ENCODE measurements at places on chromosomes 11 and 22. TPM values are rescaled to one million over a fixed set of nuclear protein-coding genes. Genes with fewer than 3 reads are reported as not detected.

Gene APOA5
- not detected for total RNA-seq

Gene SCGB1D2
- not detected for total RNA-seq

Gene MMP12
- not detected for total RNA-seq

Gene STX3
- 45.5 TPM for total RNA-seq

Gene CHADL
- 2.1 TPM for total RNA-seq

Gene LRP4
- total RNA-seq = 3.8 TPM

Gene KLHL35
- total RNA-seq = 1.2 TPM

Gene MRGPRE
- not detected for total RNA-seq

Gene CHRM1
- not detected for total RNA-seq

Gene RASL10A
- 1.9 TPM for total RNA-seq

Gene ZBTB16
- 19.5 TPM for total RNA-seq

Gene ABCG4
- total RNA-seq = 1.7 TPM

Gene CDKN1C
- total RNA-seq = 9.0 TPM

Gene OR51I1
- not detected for total RNA-seq

Gene VSTM5
- not detected for total RNA-seq

Gene MCAM
- total RNA-seq = 1,012 TPM

Gene OR5A1
- not detected for total RNA-seq

Gene SERHL2
- 0.76 TPM for total RNA-seq

Gene AQP11
- 0.22 TPM for total RNA-seq

Gene SLC5A4
- total RNA-seq = 1.6 TPM

Gene MS4A6E
- total RNA-seq = not detected

Gene PRR33
- not detected for total RNA-seq

Gene KRTAP5-9
- total RNA-seq = 0.30 TPM

Gene PRAME
- not detected for total RNA-seq

Gene MICALL1
- total RNA-seq = 65.2 TPM

Gene LRRC74B
- total RNA-seq = not detected

Gene MB
- total RNA-seq = not detected

Gene PISD
- 58.0 TPM for total RNA-seq

Gene SYT9
- 0.25 TPM for total RNA-seq

Gene SLC25A18
- not detected for total RNA-seq

Gene OR51B4
- not detected for total RNA-seq

Gene FXYD6
- total RNA-seq = 1.9 TPM

Gene JAML
- total RNA-seq = 0.39 TPM
